ENCODE measurements at places on chromosomes 5 and 9.

DNA sequence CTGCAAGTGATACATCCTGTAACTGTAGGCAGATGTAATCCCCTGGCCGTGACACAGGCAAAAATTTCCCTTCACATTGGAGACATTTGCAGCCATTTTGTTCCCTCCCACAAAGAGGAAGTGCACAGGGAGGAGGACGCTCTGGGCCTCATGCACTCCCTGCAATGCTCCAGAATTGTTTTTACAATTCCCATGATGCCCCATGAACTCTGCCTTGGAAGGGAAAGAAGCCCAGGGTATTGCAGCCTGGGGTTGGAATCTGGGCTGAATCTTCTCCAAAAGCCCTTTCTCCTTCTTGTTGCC is 491.7 kb downstream of the CCDC171 start:
- no peak for DNase-seq

DNA sequence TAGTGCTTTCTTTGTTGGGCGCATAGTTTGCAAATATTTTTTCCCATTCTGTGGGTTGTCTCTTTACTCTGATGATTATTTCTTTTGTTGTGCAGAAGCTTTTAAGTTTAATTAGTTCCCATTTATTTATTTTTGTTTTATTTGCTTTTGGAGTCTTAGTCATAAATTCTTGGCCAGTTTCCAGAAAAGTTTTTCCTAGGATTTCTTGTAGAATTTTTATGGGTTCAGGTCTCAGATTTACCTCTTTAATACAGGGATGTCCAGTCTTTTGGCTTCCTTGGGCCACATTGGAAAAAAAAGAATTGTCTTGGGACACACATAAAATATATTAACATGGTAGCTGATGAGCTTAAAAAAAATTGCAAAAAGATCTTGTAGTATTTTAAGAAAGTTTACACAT is 122.0 kb downstream of the WDR70 start:
- no peak for DNase-seq

- no peak for DNase-seq
Measured at GRCh38 chr5:139426203-139426885, 13.0 kb downstream of the DNAJC18 start.

DNA sequence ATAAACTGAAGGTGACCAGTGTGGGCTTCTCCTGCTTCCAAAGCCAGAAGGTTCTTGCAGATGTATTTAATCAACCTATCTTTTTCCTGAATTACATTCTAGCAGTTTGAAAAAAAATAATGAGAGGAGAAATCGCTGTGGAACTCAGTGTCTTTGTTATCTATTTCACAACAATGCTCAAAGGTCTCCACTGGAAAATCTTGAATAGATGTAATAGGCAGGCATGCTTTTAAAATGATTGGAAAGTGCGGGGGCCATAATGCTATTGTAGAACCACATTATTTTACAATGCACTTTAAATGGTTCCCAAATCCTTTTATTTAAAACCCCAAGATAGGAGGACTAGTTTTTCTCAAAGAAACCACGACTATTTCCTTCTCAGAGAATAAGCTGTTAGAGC is 23.3 kb downstream of the ENC1 start:
- DNase-seq: no peak

GRCh38 chr5:157327771-157328170 is 61.8 kb downstream of the CYFIP2 start:
- no peak for DNase-seq

GRCh38 chr5:19987612-19988361 is at the start of gene CDH18:
CDH18 (minus strand) TSS chr5:19988200; CDS start chr5:19838986, 149,214 bp downstream.
- DNase-seq: no peak

- no peak for DNase-seq
Measured at GRCh38 chr5:149388498-149389190, 9.6 kb upstream of the IL17B start.

DNA sequence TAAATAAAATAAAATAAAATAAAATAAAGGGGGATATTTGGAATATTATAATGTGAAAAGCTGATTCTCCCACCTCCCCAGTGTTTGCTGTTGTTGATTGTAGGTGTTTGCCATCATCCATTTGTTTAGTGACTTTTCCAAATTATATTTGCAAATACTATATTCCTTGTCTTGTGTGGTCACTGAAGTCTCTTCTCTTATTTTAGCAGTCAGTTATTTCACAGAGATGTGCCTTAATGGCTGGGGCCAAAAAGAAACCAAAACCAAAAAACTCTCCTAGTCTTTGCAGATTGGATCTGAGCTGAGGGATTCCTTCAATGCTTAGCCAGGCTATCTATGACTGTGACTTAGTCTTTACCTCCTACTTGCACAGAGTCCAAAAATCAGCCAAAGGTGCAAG is 70.9 kb upstream of the ZNF169 start:
- DNase-seq: no peak

- no peak for DNase-seq
Measured at GRCh38 chr5:93249651-93250289, 331.2 kb downstream of the NR2F1-AS1 start.

DNA sequence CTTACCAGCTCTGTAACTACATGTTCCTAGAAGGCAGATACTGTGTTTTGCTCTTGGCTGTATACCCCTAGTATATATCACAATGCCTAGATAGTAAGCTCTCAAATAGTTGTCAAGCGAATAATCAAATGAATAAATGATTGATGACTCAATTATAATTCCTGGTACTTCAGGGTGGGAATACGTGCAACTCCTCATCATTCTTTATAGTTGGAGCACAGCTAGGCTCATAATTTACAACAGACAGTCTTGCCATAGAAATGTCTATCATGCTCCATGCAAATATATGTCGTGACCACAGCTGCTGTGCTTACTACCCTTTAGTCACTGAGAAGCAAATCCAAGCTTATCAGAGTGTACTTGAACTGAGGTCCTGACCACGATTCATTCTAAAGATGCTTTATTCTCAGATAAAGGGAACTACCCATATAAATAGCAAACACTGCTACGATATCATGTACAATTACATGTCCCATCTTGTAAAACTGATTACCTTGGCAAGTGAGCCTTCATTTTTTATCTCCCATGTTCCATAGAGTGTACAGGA is 52.1 kb downstream of the STRBP start:
- no peak for DNase-seq

GRCh38 chr5:159878988-159879471 is 37.3 kb upstream of the ADRA1B start:
- no peak for DNase-seq

DNA sequence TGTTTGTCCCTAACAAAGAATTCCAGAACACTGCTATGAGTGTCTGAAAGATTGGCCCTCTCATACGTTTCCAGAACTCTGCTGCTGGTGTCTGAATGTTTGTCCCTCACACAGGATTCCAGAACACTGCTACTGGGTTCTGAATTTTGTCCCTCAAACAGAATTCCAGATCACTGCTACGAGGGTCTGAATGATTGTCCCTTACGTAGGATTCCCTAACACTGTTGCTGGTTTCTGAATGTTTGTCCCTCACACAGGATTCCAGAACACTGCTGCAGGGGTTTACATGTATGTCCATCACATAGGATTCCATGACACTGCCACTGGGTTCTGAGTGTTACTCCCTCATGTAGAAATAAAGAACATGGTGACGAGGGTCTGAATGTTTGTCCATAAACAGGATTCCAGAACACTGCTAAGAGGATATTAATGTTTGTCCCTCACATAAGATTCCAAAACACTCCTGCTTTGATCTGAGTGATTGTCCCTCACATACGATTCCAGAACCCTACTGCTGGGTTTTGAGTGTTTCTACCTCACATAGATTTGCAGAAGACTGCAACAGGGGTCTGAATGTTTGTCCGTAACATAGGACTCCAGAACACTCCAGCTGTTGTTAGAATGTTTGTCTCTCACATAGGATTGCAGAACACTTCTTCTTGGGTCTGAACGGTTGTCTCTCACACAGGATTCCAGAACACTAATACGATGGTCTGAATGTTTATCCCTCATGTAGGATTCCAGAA is 214.4 kb downstream of the FOXD4L6 start:
- no peak for DNase-seq

DNA sequence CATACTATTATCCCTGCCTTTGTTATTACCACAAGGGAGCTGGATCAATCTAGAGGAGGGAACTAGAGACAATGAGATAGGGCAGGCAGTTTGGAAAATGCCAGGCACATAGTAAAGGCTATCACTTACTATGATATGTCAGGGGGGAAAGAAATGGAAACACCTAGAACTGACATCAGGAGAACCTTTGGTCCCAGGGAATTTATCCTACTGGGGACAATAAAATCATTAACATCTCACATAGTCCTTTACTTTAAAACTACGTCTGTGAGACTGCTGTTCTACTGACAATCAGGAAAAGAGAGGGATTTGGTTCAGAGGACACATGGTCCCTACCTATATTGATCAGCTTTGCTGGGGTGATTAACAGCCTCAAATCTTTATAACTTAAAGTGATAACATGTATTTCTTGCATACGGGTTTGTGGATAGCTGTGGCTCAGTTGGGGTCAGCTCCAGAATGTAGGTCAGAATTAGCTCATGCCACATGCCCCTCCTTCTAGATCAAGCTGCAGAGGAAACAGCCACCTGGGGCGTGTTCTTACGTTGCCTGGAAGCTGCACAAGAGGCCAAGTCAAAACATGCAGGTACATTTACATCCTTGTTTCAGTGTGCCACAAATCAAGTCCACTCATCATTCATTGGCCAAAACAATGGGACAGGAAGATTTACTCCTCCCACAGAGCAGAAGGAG is 43.9 kb upstream of the ALDOB start:
- DNase-seq: no peak

DNA sequence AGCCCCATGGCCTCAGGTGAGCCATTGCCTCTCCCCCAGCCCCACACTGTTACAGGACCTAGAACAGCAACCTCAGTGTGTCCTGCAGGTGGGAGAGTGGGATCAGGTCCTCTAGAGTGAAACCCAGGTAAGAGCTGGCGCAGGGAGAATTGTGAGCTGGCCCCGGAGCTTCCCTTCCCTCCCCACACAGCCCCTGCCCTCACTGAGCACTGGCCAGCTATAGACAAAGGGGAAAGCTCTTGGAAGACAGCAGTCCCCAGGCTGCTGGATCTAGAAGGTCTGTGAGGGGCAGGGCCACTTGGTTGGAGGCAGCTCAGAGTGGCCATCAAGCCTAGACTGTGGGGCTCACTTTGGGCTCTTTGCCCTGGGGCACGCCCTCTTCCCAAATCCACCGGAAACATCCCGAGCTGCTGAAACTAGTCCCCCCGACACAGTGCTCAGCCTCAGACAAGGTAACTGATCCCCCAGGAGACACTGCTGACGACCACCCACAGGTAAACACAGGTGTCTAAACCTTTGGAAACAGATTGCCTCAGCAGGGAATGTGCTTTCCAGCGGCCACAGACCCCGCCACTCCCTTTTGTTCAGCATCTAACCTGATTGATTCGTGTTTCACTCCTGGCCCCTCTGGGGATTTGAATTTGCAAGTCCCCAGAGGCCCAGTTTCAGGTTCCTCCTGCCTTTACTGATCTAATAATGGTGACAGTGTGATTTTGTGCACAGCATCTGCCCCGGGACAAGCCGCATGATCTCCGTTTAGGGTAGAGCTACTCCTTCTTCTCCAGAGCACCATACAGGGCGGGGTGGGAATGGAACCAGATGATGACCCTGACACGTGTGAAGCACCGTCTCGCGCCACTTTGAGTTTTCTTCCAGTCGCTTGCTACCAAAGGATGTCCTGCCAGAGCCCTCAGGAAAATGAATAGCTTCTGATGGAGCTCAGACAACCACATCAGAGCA is 42.2 kb upstream of the ADAMTS2 start:
- DNase-seq: no peak

DNA sequence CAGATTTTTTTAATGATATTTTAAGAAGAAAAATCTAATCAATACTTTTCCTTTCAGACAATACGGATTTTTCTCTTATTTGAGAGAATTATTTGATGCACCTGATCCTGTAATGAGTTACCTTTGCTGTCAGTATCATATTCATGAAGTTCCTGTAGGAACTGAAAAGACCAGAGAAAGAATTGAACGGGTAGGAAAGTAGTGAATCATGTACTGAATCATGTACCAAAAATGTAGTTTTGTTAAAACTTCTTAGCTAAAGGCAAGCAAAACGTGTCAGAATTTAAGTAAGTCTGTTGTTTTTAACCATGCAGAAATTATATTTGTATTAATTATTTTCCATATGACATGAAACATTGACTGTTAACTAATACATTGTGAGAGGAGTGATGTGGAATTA is 56.6 kb downstream of the SMC5 start:
- no peak for DNase-seq

DNA sequence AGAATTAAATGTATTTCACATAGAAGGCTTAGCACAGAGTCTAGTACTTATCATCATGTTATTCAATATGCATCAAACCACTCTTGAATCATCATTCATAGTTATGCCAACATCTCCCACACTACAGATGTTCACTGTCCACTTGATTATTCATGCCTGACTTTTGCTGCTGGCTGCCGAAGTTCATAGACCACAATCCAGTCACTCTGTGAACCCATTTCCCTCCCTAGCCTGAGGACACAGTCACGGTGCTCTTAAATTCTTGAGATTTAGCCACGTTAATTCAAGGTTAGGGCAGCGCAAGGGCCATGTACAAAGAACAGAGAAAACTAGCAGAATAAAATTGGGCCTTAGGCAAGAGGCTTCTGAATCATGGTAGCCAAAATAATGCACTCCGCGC is 32.4 kb downstream of the ABCA1 start:
- no peak for DNase-seq

GRCh38 chr9:88745276-88746001 is 210.5 kb downstream of the NXNL2 start:
- no peak for DNase-seq

DNA sequence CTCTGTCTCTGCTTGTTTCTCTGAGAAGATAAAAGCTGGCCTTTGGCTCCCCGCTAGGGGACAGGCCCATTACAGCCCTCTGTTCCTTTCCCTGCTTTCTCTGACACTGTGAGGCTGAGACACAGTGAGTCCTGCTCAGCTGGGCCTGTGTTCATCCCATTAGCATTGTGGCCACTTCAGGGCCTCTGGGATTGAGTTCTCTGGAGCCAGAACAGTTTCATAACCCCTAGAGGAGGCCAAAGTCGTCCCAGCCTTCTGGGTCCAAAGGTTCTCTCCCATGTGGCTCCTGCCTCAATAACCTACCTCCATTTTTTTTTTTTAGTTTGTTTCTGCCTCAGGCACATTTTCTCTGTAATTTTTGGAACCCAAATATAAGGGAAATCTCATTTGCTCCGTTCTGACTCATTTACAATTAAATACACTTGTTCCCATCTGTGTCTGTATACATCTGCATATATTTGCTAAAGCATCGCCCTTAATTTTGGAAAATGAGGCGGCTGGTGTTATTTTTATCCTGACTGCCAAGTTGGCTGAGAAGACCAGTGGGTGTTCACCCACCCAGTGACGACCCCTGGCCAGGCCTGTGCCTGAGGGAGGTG is 27.3 kb upstream of the CTNNA1 start:
- no peak for DNase-seq

DNA sequence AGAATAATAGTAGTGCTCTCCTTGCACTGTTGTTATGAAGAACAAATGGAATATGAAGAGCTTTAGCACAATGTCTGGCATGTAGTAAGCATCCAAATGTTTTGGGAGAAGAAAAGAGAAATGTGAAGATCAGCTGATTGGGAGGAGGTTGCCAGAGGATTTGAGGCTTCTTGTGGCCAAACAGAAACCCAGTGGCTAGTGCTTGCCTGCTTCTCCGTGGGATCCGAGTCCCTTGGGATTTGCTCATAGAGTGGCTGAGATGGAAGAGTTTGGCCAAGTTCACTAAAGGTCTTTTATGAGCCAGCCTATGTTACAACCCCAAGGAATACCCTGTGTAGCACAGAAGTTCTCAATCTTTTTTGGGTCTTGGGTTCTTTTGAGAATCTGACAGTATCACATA is 86.0 kb downstream of the ANGPTL2 start:
- DNase-seq: no peak

Measured in GM10248 (cell line).